CD8-positive, alpha-beta memory T cell (primary cell): ENCODE measurements at places on chromosomes 11 and 22.

DNA sequence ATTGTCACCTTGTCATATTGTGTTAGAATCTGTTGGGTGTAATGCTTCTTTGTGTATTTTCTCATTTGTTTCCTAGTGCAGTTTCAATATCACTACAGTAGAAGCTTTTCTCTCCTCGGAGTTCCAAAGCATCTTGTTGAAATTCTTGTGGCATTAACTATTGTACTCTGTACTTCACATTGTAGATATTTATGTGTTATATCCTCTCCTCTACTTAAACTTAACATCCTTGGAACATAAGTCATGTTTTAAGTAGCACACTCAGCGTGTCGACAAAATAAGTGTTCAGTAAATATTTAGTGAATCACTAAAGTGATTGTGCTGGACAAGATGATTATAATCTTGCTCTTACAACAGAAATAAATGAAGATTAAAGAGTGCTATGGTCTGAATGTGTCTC is 201.7 kb downstream of the ARHGAP42 start:
- DNase-seq: no peak

- no peak for DNase-seq
Measured at GRCh38 chr11:2837096-2837601, 48.4 kb downstream of the CDKN1C start.

- DNase-seq: peak; percentile 9
Measured at GRCh38 chr11:88414981-88415413, 77.5 kb upstream of the CTSC start.

DNA sequence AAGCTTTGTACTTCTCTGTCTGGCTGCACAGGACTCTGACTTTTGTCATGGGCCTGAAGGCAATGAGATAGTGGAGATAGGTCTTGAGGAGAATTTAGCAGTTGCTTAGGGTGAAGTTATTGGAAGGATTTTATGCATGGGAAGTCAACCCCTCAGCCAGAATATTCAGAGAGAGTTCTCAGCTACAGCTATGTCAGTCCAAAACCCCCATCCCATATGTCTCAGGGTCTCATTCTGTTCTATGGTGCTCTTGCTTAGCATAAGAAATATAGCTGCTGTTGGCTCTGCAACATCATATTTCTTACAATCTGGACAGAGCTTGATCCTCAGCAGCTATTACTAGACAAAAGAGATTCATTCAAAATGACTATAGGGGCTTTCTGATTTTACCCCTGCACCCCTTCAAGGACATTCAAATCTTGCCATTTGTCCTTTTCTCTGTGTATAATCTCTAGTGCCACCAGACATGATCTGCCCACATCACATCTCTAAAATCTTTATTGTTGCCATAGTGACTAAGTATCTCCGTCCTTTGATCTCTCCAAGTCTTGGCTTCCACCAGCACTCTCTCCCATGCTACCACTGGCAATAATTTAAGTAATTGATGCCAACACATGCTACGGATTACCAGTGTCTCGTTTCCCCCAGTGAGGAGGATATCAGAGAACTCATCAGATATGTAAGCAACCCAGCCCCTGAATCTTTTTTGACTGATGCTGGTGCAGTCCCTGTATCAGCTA is 327.1 kb upstream of the ISX start:
- no peak for DNase-seq

- no peak for DNase-seq
Measured at GRCh38 chr22:32971276-32971675, 86.9 kb downstream of the SYN3 start.

- DNase-seq: no peak
Measured at GRCh38 chr11:8731647-8732323, 49.2 kb downstream of the RPL27A start.

DNA sequence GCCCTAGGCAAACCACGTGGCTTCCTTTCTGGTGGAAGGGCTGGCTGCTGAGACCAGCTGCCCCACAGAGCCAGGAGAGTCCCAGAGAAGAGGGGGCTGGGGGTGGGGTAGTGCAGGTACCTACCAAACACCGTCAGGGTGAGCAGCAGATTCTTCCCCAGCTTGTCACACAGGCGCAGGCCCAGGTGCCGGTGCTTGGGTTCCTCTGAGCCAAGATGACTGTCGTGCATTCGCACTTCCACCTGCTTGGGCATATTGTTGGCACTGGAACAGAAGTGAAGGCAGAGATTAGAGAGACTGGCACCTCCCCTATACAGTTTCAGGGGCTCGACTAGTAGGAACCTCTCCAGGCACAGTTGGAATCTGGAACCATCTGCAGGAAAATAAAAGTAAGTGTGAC is 102.1 kb downstream of the SLC1A2 start:
- DNase-seq: no peak
